Activated T-cell treated with anti-CD3 and anti-CD28 coated beads, Interleukin-2, amount 50 U/mL, for 4 hours (primary cell): ENCODE measurements at places on chromosomes 11 and 22. TPM values are rescaled to one million over a fixed set of nuclear protein-coding genes. Genes with fewer than 3 reads are reported as not detected.

- DNase-seq = no peak
Observed at GRCh38 chr11:76410851-76411357, 29.8 kb downstream of the GVQW3 start.

- no peak for DNase-seq
Observed at GRCh38 chr11:30889143-30889794, 303.1 kb upstream of the MPPED2 start.

DNA sequence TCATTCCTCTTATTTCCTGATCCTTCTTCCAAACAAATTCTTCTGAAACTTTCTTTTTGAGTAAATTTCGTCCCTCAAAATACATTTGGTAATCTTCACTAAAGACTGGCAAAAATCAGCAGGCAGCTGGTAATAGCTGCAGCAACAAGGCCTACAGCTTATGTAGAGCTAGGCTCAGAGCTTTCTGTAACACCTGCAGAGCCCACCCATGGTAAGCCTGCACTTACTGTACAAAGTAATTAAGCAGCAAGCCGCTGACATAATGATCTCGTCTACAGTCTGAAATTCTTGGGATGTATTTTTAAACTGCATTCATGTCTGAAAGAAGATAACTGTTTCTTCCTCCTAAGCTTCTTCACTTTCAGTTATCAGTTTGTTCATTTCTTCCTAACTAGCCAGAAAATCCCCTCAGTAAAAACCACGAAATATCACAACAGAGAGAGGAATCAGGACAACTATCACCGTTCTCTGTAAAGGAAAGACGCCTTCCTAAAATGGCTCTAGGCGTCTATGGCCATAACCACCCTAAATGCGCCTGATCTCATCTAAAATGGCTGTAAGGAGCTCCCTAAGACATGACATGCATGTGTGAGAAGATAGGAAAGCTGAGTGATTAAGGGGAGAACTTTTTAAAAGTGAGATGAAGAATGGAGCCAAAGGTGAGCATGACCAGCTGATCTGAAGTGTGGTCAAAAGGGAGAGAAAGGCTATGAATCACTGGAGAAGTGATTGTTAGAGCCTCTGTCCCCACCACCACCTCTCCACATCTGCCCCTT, 56.2 kb downstream of the DENND5A start:
- DNase-seq = no peak

The LRRC74B gene
- not detected for total RNA-seq

DNA sequence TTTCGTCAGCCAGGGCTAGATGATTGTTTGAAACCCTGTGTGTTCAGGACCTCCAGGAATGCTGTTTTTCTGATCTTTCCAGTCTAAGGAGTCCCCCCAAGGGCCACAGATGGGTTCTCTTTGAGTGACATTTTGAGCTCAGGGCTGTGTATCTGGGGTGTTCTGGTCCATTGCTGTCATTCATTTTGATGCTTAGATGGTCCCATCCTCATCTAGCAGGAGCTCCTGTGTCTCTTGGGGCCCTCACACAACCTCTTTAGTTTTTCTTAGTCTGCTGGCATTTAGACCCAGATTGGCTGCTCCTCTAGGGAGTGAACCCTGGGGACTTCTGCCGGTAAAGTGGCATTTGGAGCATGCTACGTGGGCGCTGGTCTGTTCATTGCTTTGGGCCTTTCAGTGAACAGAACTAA, 39.1 kb downstream of the MED15 start:
- no peak for DNase-seq

- no peak for DNase-seq
Observed at GRCh38 chr22:37182101-37182948, 5.7 kb downstream of the C1QTNF6 start.

- no peak for DNase-seq
Observed at GRCh38 chr11:115613004-115613403, 108.8 kb upstream of the CADM1 start.

- DNase-seq = no peak
Observed at GRCh38 chr11:37320921-37321320, 722.9 kb upstream of the RAG2 start.

The CDKN1C gene
- 0.76 TPM for total RNA-seq

DNA sequence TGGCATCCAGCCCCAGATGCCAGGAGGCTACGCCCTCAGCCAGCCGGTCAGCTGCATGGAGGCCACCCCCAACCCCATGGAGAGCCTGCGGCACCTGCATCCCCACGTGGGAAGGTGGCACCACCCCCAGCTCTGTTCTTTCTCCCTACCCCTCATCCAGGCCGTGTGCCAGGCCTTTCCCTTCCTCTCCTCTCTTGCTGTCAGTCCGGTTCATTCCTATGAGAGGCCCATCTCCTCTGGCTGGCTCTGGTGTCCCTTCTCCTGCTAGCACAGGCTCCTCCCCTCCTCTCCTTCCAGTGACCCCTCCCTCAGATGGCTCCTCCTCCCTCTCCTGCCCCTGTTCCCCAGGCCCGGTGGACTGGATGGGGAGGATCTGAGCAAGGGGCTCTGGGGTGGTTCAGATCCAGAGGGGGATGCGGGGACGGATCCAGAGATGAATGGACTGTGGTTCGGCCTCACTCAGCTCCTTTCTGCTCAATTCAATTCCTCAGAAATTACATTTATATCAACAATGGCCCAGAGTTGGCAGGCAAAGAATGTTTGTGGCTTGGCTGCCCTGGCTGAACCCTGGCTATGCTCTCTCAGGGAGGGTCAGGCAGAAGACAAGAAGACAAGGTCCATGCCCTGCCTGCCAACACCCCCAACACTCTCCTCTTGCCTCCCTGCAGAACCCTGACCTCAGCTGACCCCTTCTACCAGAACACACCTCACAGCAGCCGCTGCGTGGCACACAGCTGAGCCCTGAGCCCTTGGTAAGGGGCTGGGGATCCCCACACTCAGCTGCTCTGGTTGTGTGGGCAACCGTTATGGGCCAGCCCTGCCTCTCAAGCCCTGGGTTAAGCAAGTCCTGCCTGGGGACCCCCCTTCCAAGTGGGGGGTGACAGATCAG, 18.5 kb upstream of the LRRC10B start:
- no peak for DNase-seq

DNA sequence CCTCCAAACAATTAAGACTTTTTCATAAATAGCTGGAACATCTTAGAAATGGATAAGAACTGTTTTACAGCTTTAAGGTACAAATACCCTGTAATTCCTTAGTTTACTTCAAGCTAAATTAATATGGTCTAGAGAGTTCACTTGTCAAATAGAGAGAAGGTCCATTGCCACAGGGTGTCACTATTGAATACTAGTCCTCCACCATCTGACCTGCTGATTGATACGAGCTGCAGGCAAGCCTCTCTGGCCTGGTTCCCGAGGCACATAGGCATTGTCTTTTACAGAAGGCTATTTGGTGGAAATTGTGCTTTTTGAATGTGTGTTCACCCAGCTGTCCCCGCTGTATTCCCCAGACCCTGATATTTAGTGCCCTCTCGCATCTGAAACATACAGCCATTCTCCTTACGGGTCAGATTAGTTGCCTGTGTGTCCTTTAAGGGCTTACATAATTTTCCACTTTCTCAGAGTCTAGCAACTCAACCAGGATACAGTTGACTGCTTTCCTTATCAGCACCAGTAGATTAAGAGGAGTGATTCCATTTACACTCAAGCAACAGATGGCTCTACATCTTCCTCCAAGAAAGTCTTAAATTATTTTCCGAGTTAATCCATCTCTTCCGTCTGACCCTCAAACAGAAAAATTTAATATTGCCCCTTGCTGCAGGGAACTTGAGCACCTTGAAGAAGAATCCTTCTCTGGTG, 788.8 kb upstream of the FAT3 start:
- no peak for DNase-seq

The DLG2 gene
- total RNA-seq = 0.54 TPM

- DNase-seq = no peak
Observed at GRCh38 chr11:35740061-35740799, 77.7 kb downstream of the TRIM44 start.

DNA sequence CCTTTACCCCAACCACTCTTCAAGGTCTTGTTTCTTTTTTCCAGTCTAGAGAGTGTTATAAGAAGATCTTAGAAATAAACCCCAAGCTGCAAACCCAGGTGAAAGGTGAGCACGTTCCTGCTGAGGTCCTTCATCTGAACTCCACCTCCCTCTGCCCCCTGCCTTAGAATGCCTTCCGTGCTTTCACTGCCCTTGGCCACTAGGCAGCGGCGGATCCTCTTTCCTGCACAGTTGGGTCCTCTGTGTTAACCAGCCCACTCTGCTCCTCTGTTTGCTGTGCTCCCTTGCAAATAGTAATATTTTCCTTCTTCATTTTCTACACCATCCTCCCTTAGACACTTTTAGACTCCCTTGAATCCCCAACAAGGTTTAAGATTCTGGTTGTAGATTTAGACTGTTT, 24.3 kb downstream of the TTC12 start:
- no peak for DNase-seq

- no peak for DNase-seq
Observed at GRCh38 chr11:5115339-5115738, 22.8 kb downstream of the OR52A5 start.

The OR51E2 gene
- not detected for total RNA-seq

The CHRNA10 gene
- 1.2 TPM for total RNA-seq

DNA sequence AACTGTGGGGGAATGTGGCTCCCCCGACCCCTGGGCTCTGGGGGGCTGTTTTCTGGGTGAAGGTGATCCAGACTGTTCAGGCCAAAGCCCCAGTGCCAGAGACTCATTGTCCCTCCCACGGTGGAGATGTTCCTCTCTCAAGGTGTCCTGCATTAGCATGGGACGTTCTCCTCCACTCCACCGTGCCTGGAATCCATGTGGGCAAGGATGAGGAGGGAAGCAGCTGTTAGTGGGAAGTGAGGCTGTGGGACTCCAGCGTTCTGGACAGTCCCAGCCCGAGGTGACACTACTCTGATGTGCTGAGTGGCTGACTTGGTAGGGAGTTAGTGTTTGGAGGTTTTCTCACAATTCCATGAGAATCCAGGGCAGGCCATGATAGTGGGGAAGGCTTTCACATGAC, 31.4 kb upstream of the CLDN5 start:
- DNase-seq = no peak

The NLRP14 gene
- total RNA-seq = not detected

GRCh38 chr11:78669249-78669648, 94.6 kb upstream of the NARS2 start:
- DNase-seq = no peak

- no peak for DNase-seq
Observed at GRCh38 chr11:47469361-47470179, 20.6 kb upstream of the RAPSN start.

GRCh38 chr11:116420030-116420429, 352.8 kb downstream of the BUD13 start:
- no peak for DNase-seq

GRCh38 chr11:8085011-8085645, 4.1 kb downstream of the TUB start:
- DNase-seq = no peak

DNA sequence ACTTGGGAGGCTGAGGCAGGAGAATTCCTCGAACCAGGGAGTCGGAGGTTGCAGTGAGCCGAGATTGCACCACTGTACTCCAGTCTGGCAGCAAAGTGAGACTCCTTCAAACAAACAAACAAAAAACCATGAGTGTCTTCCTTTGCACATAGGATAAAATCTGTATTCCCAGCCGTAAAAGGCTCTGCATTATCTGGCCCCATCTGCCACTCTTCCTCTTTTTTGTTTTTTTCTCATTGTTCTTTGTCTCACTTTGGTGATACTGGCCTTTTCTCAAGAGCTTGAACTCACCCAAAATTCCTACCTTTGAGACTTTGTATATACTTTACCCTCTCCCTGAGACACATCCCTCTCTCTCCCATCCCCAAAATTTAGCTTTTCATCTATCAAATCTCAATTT, 17.6 kb downstream of the FDX1 start:
- DNase-seq = no peak

- no peak for DNase-seq
Observed at GRCh38 chr11:124172101-124172500, 11.0 kb upstream of the OR10D3 start.

The MRPL40 gene
- total RNA-seq = 41.4 TPM

- DNase-seq = no peak
Observed at GRCh38 chr11:19013181-19013857, 47.2 kb downstream of the MRGPRX2 start.
